ENCODE measurements at places on chromosomes 16 and 17. TPM values are rescaled to one million over a fixed set of nuclear protein-coding genes. Genes with fewer than 3 reads are reported as not detected.

DNA sequence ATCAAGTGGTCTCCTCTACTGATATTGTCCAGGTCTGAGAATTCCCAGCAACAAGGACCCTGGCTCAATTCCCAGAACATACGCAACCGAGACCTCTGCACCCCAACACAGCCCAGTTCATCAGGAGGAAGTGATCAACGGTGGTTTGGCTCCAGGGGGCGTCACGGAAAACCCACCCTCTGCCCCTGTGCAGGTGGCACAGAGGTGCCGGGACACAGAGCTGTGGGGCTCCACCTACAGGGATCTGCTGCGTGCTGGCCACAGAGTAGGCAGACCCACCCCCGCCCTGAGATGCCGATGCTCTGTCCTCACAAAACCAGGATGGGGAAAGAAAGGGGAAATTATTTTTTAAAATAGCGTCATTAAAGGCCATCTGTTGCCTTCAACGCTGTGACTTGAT is 69.6 kb downstream of the LMF1 start:
- DNase-seq: no peak

GRCh38 chr16:49822649-49823370 is 33.1 kb downstream of the ZNF423 start:
- no peak for DNase-seq

GRCh38 chr17:63843910-63844677 is 1.6 kb upstream of the SMARCD2 start:
- no peak for DNase-seq

- DNase-seq: no peak
Observed at GRCh38 chr17:78353834-78354233, 6.0 kb downstream of the SOCS3 start.

DPEP3 gene
- 0.09 TPM for polyA plus RNA-seq

DNA sequence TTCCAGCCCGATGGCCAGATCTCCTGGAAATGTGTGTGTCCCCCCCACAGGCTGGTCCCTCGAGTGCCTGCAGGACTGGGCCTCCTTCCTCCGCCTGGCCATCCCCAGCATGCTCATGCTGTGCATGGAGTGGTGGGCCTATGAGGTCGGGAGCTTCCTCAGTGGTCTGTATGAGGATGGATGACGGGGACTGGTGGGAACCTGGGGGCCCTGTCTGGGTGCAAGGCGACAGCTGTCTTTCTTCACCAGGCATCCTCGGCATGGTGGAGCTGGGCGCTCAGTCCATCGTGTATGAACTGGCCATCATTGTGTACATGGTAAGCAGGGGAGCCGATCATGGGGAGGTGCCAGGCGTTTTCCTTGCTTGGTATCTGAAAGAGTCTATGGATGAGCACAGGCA is 22.1 kb downstream of the SLC47A1 start:
- no peak for DNase-seq

GRCh38 chr17:72634621-72635020 is 457.9 kb downstream of the SLC39A11 start:
- DNase-seq: no peak

GRCh38 chr17:2295575-2295974 is 8.0 kb downstream of the SMG6 start:
- DNase-seq: no peak

DNA sequence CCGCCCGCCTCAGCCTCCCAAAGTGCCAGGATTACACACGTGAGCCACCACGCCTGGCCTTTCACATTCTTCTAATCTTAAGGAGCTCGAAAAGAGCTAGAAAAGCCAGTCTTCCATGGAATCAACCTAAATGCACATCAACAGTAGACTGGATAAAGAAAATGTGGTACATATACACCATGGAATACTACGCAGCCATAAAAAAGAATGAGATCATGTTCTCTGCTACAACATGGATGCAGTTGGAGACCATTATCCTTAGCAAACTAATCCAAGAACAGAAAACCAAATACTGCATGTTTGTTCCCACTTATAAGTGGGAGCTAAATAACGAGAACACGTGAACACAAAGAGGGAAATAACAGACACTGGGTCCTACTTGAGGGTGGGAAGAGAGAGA is 3.1 kb downstream of the CTC1 start:
- no peak for DNase-seq

CEMP1 gene
- polyA plus RNA-seq: 0.85 TPM

DNA sequence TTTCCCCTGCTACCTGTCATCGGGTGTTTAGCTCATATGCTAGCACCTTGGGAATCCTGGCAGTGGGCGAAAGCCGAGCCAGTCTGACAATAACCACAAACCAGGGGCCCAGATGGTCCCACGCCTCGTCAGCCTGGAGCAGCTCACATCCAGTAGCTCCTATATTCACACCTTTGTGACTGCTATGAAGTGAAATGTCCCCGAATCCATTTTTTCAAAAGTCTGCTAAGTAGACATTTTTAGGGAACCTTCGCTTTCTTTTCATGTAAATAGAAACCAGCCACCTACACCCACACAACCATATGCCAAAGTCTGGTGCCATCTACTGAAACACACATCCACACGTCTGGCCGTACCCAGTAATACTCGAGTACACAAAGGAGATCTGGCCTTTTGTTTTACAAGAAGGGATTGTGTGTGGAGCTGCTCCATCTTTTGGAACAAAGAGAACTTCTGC is 176.8 kb downstream of the SLC39A11 start:
- DNase-seq: no peak

DNA sequence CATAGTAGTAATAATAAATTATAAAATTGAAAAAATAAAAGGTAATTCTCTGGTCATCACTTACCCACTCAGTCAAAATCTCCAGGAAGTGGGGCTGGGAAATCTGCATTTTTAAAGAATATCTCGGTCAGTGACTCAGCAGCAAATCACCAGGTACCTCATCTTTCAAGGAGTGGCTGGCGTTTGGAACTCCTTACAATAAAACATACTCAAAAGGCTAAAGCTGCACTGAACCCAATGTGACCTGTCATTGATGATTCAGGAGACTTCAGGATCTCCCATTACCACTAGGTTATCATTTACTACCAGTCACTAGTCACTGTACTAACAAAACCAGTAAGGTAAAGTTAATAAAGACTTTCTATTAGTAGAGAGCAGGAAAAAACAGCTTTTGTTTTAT is 21.5 kb upstream of the RFFL start:
- DNase-seq: no peak
